ENCODE measurements at places on chromosomes 2 and 18. TPM values are rescaled to one million over a fixed set of nuclear protein-coding genes. Genes with fewer than 3 reads are reported as not detected.

The GBX2 gene
- total RNA-seq, result not detected

The C2orf15 gene
- total RNA-seq, result 0.47 TPM

The DSEL gene
- total RNA-seq, result 0.06 TPM

The ARHGEF33 gene
- 0.59 TPM for total RNA-seq

The C1QL2 gene
- not detected for total RNA-seq

The FN1 gene
- 2.5 TPM for total RNA-seq

The SPP2 gene
- total RNA-seq, result not detected

The ASPRV1 gene
- total RNA-seq, result 1.3 TPM

The GPR39 gene
- total RNA-seq, result not detected

The SLC16A14 gene
- 0.47 TPM for total RNA-seq

The TRIP12 gene
- total RNA-seq, result 235 TPM

The PIAS2 gene
- 19.8 TPM for total RNA-seq

The AFF3 gene
- total RNA-seq, result 0.09 TPM

The CYP26B1 gene
- not detected for total RNA-seq

The CYP27A1 gene
- not detected for total RNA-seq

The COL6A3 gene
- total RNA-seq, result 0.53 TPM

The BMP10 gene
- not detected for total RNA-seq

The ZNF532 gene
- 2.4 TPM for total RNA-seq

The ID2 gene
- 342 TPM for total RNA-seq

The CTAGE1 gene
- not detected for total RNA-seq

The ARHGAP25 gene
- 126 TPM for total RNA-seq

The ALK gene
- total RNA-seq, result not detected

The CLIP4 gene
- 36.7 TPM for total RNA-seq

The IMPACT gene
- 9.3 TPM for total RNA-seq

The ABCG8 gene
- not detected for total RNA-seq

The LRP1B gene
- not detected for total RNA-seq
